Head of caudate nucleus (tissue), 42 donors: ENCODE measurements at places on chromosomes 6 and 20.

- DNase-seq = no peak
These were observed 80.9 kb upstream of the TAB2 start for GRCh38 chr6:149236589-149236988.

GRCh38 chr20:36768768-36769430, 4.7 kb downstream of the DSN1 start:
- no peak for DNase-seq

GRCh38 chr20:63132715-63133471, 83.0 kb downstream of the YTHDF1 start:
- no peak for DNase-seq

DNA sequence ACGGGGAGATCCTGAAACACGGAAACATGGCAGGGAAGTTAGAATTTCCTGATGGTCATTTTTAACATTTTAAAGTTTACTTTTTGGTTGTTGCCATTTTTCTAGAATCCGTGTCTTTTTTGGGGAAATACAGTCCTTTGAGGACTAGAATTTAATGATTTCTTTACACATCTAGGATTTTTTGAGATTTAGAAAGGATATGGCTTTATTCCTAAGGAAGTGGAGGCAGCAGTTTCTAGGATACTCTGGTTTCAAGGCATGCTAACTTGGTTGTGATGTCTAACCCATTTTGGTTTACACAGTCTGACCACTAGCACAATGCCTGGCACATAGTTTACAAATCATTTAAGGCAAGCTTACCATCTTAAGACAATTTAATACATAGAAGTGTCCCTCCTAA, 1.1 kb upstream of the ZBTB2 start:
- no peak for DNase-seq

- DNase-seq = no peak
These were observed 54.4 kb upstream of the GTSF1L start for GRCh38 chr20:43781215-43781614.

DNA sequence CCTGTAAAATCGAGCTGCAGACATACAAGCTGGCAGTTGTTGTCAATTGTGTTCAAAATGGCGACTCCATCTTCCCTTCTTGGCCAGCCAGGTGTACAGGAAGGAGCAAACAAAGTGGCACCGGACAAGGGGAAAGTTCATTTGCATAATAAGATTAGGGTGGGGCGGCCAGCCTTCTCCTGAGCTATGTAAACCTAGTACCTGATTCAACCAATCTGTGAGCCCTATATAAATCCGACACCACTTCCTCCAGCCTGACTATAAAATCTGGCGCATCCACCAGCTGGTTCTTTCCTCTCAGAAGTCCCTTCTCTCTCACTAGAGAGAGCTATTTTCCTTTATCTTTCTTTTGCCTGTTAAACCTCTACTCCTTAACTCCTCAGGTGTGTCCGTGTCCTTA, 8.1 kb upstream of the HBS1L start:
- DNase-seq = no peak

DNA sequence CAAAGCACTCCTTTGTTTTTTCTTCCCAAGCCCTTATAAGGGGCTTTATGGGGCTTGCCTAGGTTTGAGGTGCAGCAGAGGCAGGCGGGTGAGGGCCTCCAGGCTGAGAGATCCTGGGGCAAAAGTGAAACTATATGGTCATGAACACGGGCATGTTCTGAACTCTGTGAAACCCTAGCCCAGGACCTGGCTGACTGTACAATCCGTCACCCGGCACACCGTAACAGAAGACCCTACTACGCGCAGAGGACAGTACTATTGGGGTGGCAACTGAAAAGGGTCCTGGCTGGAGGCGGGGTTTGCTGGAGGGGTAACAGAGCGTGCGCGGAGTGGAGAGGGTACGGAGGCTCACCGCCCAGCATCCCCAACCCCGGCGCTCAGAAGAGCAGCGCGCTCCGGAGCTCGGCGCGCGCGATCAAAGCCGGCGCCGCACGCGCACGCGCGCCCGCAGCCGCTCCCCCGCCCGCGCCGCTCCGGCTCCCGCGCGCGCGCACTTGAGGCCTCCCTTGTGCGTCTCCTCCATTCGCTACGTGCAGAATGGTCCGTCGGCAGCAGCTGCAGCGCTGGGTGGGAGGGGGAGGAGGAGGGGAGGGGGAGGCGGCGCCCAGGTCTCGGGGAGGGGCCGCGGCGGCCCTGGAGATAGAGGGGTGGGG, 54.2 kb downstream of the MRPL14 start:
- peak; percentile 83 for DNase-seq

DNA sequence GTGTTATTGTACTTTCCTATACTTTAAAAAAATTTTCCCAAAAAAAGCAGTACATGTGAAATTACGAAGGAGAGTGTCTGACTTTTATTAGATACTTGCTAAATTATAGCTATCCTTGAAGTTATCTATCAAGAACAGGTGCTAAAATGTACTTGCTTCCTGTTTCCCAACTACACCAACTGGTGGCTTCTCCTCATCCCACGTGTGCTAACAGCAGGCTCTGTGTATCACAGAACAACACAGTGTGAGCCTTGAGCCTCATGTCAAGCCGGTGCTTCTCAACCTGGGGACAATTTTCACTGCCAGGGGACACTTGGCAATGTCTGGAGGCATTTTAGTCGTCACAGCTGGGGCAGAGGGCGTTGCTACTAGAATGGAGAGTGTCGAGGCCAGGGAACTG, 36.2 kb upstream of the CDYL start:
- no peak for DNase-seq

DNA sequence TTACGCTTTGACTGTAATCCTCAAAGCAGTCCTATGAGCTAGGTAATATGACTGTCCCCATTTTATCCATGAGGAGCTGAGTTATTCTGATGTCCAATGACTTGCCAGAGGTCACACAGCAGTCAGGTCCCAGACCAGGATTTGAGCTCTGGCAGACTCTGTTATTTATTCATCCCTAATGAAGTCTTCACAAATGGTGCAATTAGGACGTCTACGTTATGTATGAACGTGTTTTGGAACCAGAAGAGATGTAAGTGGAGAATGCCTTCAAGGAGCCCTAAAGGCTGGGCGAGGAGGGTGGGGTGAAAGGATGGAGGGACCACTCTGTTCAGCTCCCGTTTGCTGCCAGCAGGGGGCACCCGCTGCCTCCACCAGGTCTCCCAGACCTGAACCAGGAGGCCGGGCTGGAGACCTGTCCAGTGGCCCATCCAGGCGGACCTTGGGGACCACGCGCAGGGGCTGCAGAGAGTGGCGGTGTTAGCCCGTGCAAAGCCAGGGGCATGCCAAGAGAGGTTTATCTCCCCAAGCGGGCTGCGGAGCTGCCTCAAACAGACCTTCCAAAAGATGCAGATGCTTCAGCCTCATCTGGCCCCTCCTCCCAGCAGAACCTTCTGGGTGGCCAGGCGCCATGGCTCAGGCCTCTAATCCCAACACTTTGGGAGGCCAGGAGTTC, 15.2 kb upstream of the ZNF335 start:
- peak; percentile 77 for DNase-seq

- DNase-seq = no peak
These were observed 655.0 kb upstream of the HS3ST5 start for GRCh38 chr6:114997813-114998292.

DNA sequence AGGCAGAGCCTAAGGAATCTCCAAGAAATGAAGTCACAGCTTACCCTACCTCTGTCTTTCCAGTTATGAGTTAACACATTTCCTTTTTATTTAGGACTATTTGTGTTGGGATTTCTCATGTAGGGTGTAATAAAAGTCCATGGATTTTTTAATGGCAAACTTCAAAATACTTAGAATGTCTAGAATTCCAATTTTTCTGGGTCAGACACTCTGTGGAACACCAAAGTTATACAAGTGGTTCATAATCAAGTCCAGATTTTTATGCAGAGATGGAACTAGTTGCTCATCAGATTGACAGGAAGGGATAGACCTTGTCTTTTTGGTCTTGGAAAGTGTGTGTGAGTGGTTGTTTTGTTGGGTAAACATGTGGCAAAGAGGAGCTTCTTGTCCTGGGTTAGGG, 303.5 kb upstream of the RNF24 start:
- DNase-seq = no peak

- no peak for DNase-seq
These were observed 62.0 kb upstream of the HIVEP1 start for GRCh38 chr6:11950109-11950508.

- no peak for DNase-seq
These were observed at the start of gene SPDEF for GRCh38 chr6:34556031-34556471. Gene SPDEF (minus strand): TSS chr6:34556329. CDS start chr6:34544455, 11,874 bp downstream.

GRCh38 chr6:15893556-15894253, 230.9 kb upstream of the DTNBP1 start:
- no peak for DNase-seq

GRCh38 chr20:50831622-50832021, 36.8 kb downstream of the BCAS4 start:
- peak; percentile 69 for DNase-seq

DNA sequence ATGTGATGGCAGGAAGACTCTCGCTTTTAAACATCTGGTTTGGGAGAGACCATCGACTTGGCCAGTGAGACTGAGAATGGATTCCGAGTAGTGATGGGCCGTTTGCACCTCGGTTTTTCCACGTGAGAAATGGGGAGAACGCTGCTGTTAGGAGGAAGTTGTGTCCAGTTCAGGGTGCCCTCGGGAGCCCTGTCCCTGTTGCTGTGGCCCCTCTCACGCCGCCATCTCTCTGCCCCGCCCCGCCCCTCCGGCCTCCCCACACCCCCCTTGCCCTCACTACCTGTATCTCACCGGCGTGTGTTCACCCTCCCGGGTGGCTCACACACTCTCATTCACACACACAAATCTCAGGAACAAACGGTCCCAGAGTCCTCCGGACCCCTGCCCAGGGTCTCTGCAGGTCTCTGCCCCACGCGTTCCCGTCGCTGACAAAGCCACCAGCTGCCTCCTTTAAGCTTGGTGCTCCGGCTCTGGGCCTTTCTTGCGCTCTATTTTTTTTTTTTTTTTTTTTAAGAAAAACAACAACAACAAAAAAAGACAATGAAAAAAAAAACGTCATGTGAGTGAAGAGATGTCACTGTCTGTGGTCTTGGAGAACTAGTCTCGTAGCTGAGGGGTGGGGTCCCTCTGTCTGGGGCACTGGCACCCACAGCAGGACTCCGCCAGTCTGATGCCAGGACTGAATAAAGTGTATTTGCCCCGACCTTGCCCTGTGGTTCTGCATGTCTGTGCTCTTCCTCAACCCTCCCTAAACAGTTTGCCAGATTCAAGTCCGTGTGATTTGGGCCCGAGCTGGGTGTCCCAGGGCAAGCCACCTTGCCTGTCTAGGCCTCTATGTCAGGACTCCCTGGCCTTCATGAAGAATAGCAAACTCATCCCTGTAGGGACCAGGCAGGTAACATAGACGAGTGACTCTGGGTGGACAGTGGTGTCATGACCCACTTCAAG, 2.9 kb downstream of the SOX12 start:
- no peak for DNase-seq

- DNase-seq = no peak
These were observed 363.0 kb downstream of the ARHGAP18 start for GRCh38 chr6:129346964-129347363.

DNA sequence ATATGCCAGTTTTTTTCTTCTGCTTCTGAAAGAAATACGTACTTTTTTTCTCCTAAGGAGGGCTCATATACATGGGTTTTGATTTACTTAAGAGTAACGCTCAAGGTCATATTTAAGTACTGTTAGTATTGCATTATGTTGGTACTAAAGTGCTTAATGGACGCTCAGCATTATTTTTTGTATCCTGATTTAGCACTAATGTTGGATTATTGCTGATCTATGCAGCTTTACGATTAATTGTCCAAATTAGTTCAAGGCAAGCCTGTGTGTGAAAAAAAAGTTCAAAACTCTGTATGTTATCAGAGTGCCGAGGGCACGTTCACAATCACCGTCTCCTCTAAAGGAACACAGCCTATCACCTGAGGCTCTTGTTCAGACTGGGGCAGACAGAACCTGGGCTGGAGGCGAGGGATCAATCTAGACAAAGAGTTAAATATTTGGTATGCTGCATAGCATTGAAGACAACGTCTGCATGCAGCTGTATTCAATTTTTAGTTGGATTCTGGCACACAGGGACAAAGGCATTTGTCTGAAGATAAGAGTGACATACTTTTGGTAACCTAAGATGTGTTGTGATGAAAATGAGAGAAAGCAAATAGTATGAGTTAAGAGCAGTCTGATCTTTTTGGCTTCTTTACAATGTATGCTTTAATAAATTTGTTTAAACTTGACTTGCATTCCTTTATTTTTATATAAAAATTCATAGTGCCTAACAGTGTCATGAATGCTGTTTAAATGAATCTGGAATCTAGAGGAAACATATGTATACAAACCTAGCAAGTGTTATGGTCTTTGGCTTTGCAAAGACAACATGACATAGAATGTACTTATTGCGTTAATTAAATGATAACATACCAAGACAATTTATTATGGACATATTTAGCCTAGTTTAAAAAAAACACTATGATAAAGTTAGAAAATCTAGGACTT, 341.2 kb downstream of the SAMD5 start:
- DNase-seq = no peak

GRCh38 chr6:18842534-18842933, 455.4 kb downstream of the RNF144B start:
- no peak for DNase-seq

DNA sequence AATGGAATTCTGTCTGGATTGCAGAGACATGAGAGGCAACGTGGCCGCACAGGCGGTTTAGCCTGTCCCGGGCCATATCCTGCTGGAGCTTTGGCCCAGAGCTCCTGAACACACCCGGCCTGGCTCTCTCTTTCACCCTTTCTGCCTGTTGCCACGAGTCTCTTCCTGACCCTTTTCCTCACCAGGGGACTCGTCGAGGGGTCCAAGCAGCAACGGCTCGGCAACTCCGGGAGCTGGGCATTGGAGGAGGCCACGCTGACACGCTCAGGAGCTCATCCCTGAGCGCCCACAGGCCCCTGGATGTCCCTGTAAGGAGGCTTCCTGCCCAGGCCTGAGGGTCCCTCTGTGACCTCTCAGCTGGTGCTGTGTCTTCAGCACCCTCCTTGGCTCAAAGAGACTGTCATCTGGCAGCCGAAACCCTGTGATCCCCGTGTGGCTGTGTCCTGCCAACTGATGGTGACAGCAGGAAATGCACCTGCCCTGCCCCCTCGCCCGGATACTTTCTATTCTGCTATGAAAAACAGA, 103.8 kb downstream of the RNASET2 start:
- DNase-seq = no peak

GRCh38 chr6:44788387-44788981, 401.0 kb downstream of the CDC5L start:
- DNase-seq = no peak

DNA sequence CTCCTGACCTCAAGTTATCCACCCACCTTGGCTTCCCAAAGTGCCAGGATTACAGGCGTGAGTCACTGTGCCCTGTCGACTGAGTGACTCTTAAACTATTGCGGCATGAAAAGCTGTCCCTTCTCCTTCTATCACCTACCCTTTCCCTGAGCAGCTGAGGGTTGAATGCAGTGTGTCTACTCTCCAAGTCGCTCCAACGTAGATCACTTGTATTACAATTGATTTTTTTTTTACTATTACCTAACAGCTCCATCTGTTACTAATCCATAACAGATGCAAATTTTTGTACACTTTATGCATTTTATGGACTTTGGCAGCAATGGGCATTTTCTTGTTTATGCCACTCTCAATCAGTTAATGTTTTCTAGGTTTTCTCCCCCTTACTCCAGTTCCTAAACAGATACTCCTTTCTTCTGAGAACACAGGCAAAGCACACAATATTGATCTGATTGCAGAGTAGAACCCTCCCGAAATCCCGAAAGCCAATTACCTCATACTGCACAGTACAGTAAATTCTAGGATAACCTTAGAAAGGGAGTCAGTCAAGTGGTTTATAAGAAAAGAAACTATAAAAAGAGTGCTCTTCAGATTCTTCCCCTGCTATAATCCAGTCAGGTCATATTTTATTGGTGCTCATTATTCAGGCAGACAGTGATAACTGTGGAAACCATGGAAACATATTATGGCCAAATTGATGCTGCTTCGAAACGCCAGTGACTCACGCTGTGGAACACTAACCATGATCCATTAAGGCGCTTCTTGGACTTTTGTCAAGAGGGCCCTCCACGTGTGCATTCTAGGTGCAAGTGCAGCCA, 273.0 kb downstream of the ADGB start:
- no peak for DNase-seq
